ENCODE measurements at places on chromosomes 13 and 19. TPM values are rescaled to one million over a fixed set of nuclear protein-coding genes. Genes with fewer than 3 reads are reported as not detected.

The HRC gene
- 2.1 TPM for total RNA-seq

The ZIC5 gene
- total RNA-seq = 1.2 TPM

The PRR22 gene
- total RNA-seq = 2.1 TPM

The ZFP82 gene
- total RNA-seq = 16.8 TPM

The ADM5 gene
- 5.5 TPM for total RNA-seq

The PDX1 gene
- not detected for total RNA-seq

The COX6B2 gene
- total RNA-seq = 0.45 TPM

The ZNF575 gene
- not detected for total RNA-seq

The S1PR4 gene
- not detected for total RNA-seq

The C19orf12 gene
- 26.4 TPM for total RNA-seq

The HCST gene
- total RNA-seq = not detected

The FGF9 gene
- total RNA-seq = 0.13 TPM

The RELB gene
- 4.0 TPM for total RNA-seq

The KLK13 gene
- total RNA-seq = not detected

The RAB4B gene
- total RNA-seq = 10.5 TPM

The ZNF256 gene
- total RNA-seq = 11.5 TPM

The PGLYRP1 gene
- not detected for total RNA-seq

The FBXO46 gene
- 9.3 TPM for total RNA-seq

The RGS9BP gene
- 0.18 TPM for total RNA-seq

Data from SJCRH30 (cell line).